ENCODE measurements at places on chromosomes 6 and 20.

DNA sequence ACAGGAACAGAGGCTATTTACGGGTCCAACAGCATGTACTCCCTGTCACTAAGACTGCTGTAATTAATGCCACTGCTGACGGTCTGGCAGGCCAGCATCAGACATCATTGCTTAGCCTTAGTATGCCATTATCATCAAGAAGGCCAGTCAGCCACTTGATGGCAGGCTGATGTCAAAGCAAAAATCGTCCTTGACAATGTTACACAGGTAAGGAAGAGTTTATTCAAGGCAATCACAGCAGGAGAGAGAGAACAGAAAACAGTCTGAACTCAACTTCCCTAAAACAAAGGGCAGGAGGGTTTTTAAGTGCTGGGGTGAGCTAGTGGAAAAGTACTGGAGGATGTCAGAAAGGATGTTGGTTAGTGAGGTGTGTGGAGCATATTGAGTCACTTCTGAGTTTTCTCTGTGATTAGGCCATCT lies 25.1 kb downstream of the FKBP1C start:
- DNase-seq = no peak

GRCh38 chr6:153790876-153791473 lies 248.1 kb upstream of the OPRM1 start:
- DNase-seq = peak; percentile 71

DNA sequence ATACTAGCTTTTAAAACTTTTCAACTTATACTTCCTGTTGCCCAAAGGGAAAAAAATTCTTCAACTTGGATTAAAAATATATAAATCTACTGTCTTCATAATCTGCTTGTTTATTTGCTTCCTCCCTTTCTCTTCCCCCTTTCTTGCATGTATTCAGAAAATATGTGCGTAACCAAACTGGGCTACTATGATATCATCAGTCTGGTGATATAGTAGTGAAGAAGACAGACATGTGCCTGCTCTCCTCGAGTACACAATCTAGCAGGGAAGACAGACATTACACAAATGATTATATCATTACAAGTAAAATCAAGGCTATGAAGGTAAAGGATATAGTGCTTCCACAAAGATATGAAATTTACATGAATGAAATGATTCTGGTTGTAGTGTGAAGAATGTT lies 31.0 kb downstream of the IBTK start:
- DNase-seq = no peak

- peak; percentile 63 for DNase-seq
Measured at GRCh38 chr6:118372413-118372812, 175.7 kb upstream of the PLN start.

GRCh38 chr6:166599205-166599604 lies 12.7 kb upstream of the RAMACL start:
- no peak for DNase-seq

- DNase-seq = no peak
Measured at GRCh38 chr6:30537931-30538330, 18.4 kb downstream of the GNL1 start.

- DNase-seq = no peak
Measured at GRCh38 chr6:3623451-3624249, 127.9 kb downstream of the PXDC1 start.

GRCh38 chr6:153758516-153758915 lies 280.5 kb upstream of the OPRM1 start:
- no peak for DNase-seq

DNA sequence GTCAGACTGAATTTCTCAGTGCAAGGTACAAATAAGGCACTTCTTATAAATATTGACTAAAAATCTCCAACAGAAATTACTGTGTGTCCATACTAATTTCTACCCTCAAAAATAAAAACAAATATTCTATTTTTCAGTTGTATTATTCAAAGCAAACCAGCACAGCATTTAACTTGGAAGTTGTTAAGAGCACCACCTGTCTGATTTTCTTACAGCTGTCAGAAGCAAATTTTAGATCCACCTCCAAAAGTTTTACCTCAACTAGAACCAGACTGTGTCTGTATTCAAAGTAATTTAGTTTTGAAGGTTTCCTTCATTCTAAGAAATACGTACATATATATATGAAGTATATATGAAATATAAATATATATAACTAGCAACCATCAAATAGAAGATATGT lies 1.2 kb downstream of the TRDN start:
- no peak for DNase-seq

DNA sequence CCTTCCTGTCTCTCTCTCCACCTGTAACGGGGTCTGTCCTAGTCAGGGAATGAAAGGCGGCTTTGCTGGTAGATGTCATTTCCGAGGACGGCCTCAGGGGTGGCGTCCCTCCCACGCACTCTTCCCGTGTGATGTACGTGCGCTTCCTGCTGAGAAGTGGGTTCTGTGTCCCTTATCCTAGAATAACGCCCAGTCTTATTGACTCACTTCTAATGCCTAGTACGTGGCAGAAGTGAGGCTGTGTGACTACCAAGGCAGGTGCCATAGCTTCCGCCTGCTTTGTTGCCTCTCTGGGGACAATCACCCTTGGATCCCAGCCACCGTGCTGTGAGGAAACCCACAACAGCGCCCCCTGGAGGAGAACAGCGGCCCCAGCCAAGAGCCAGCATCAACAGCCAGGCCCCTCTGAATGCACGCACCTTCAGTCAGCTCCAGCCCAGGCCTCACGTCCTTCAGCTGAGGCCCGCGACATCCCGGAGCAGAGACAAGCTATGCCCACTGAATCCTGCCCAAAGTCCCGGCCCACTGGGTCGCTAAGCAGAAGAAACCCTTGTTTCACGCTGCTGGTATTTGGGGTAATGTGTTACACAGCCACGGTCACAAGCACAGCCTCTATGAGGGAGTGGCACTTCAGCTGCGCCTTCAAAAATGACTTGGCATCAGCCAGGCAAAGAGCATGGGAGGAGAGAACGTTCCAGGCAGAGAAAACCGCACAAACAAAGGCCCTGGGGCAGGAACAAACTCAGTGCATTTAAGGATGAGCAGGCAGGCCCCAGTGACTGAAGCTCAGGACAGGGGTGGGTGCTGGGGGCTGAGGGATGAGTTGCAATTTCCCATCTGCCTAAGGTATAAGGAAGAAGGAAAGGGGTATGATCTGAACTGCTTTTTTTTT lies 224.2 kb downstream of the NFATC2 start:
- no peak for DNase-seq

- no peak for DNase-seq
Measured at GRCh38 chr6:165695722-165696515, 32.9 kb upstream of the PDE10A start.

GRCh38 chr6:12064131-12064530 lies 52.0 kb downstream of the HIVEP1 start:
- DNase-seq = peak; percentile 69

- no peak for DNase-seq
Measured at GRCh38 chr6:170451762-170452651, 101.1 kb downstream of the PSMB1 start.

GRCh38 chr20:15930311-15931305 lies 642.6 kb downstream of the KIF16B start:
- DNase-seq = peak; percentile 5

DNA sequence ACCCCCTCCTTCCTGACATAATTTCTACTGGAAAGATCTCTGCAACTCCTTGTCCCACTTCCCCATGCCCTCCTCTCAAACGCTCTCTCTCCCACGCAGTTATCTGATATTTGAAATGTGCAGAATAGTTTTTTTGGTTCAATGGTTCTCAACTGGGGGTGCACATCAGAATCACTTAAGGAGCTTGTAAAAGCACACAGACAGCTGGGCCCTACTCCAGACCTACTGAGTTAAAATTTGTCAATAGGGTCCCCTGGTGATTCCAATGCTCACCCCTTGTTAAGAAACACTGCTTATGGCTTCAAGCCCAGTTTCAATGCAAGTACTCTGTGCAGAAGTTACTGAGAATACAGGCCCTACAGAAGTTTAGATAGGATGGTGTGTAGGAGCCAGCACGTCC lies 45.2 kb upstream of the KCNK16 start:
- no peak for DNase-seq

DNA sequence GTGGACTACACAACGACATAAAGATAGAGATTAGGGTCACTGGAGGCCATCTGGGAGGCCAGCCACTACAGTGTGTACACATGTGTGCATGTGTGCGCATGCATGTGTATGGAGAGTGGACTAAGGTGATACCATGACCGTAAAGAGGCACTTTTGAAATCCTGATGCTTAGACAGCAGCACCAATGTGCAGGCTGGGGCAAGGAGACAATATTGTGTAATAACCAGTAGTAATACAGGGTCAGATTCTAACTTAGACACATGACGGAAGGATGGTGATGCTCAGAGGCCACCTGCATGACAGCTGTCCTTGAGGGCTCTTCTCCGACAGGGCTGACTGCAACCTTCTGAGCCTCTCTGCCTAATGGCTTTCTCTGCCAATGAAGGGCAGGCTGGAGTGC lies 25.5 kb downstream of the CST9L start:
- no peak for DNase-seq

GRCh38 chr6:157329829-157330228 lies 6.5 kb upstream of the TMEM242 start:
- DNase-seq = no peak

GRCh38 chr20:24987244-24987643 lies 5.3 kb downstream of the APMAP start:
- DNase-seq = no peak

DNA sequence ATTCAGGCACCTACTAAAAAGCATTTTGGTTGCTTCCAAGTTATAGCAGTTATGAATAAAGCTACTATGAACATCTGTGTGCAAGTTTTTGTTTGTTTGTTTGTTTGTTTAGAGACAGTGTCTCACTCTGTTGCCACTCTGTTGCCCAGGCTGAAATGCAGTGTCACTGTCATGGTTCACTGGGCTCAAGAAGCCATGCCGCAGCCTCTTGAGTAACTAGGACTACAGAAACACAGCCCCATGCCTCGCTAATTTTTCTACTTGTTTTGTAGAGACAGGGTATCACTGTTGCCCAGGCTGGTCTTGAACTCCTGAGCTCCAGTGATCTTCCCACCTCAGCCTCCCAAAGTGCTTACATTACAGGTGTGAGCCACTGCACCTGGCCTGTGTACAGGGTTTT lies 795.9 kb downstream of the EPHA7 start:
- no peak for DNase-seq

DNA sequence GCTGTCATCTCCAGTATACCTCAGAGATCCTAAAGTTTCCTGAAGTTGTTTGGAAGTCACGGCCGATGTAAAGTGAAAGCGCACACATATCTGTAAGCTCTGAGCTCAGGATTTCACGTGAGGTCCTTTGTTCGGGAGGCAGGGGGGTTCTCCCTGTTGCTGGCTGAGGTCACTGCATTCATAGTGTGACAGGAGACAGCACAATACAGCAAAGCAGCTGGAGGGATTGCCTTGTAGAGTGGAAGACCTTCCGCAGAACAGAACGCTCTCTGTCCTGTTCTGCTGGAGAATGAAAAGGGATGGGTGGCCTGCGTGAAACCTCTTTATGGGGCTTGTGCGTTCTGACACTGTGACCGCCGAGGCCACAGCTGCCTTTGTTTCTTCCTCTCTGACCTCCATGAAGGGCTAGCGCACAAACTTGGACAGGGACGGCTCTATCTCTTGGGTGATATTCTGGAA lies 13.4 kb upstream of the SERPINB1 start:
- no peak for DNase-seq

GRCh38 chr6:158118886-158119285 lies 49.2 kb downstream of the SERAC1 start:
- DNase-seq = no peak

- peak; percentile 93 for DNase-seq
Measured at GRCh38 chr20:371755-372542, 8.6 kb upstream of the TRIB3 start.

DNA sequence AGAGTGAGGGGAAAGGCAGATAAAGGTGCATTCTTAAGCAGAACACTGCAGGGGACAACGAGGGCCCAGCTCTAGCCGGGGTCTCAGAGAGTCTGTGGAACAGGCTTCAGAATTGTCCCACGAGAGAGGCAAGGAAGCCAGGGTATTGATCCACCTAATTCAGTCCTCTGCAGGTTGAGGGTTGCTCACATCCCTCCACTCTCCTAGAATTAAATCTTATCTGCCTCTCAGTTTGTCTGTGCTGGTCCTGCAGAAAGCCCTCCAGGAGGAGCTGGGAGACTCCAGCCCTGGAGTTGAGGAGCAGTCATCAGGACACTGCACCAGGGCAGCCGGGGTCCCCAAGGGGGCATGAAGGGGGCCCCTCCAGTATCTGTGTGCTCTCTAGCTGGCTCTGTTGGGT lies 39.1 kb downstream of the SLC24A3 start:
- DNase-seq = no peak

GRCh38 chr6:148608199-148608951 lies 138.5 kb upstream of the UST start:
- no peak for DNase-seq

DNA sequence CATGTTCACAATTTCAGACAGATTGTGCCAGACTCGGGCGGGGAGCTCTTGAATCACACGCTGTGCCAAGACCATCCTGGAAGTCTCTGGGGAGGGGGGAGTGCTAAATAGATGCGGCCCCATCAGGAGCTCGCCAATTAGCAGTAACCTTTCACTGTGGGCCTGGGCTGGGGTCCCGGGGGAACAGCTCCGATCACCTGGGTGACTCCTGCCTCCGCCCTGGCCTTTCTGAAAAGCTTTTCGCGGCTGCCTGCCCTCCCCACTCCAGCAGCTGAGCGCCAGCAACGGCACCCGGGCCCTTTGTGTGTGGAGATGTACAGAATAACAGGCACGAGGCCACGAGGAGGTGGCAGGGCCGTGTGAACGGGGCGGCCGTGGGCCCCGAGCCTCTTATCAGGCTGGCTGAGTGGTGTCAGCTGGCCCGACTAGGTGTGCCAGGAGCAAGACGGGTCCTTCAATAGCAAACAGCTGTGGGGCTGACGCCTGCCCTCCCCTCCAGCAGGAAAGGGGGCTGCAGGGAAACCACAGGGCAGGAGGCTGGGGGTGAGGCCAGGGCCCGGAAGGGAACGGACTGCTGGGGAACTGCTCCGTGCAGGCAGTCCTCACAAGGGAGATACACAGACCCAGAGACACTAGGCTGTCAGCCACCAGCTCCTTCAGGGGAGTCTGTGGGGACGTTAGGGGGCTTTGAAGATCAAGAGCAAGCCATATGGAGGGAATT lies 56.8 kb downstream of the NOL4L start:
- no peak for DNase-seq

- no peak for DNase-seq
Measured at GRCh38 chr6:33490198-33490597, 35.8 kb downstream of the ZBTB9 start.
